Transverse colon (tissue), 4 donors: ENCODE measurements at places on chromosomes 4 and X. TPM values are rescaled to one million over a fixed set of nuclear protein-coding genes. Genes with fewer than 3 reads are reported as not detected.

The F8A3 gene
- 27.0 TPM for total RNA-seq

The AFP gene
- total RNA-seq: not detected

The GAGE13 gene
- total RNA-seq: not detected

The UGT2B7 gene
- total RNA-seq: not detected

The SPARCL1 gene
- total RNA-seq: 138 TPM

The YTHDC1 gene
- 47.4 TPM for total RNA-seq

The DTHD1 gene
- total RNA-seq: 0.68 TPM

The BMPR1B gene
- total RNA-seq: 3.2 TPM

The FRG2 gene
- not detected for total RNA-seq

The GYPE gene
- not detected for total RNA-seq

The CT45A3 gene
- not detected for total RNA-seq

The LRCH2 gene
- 7.8 TPM for total RNA-seq

The MAGEE2 gene
- total RNA-seq: not detected

The AKAP4 gene
- total RNA-seq: not detected

The TRIM2 gene
- total RNA-seq: 124 TPM

The NXF2 gene
- not detected for total RNA-seq

The PRDM8 gene
- 1.9 TPM for total RNA-seq

- H3K4me3 ChIP-seq: no peak overlapping the region
- no peak for DNase-seq
- no peaks in the 10 kb centered on the region for H3K36me3 ChIP-seq
- H3K4me1 ChIP-seq: no peaks in the 10 kb centered on the region
Measured at GRCh38 chr4:128787509-128788311, 21.8 kb upstream of the JADE1 start.

DNA sequence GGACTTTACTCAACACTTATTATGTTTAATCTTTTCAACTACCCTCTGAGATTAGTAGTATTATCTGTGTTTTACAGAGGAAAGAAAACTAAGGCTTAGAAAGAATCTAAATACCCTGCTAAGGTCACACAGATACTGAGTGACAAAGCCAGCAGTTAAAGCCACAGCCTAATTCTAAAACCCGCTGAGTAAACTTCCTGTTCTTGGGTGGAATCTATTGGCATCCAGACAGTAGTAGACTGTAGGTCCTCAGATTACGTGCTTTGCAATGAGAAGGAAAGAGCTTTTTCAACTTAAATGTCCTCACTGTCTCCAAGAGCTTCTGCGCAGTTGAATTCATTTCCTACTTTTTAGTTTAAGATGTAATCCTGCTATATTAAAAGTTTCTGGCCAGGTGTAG is 126.0 kb downstream of the TENM3 start:
- no peaks in the 10 kb centered on the region for H3K4me1 ChIP-seq
- H3K27me3 ChIP-seq: no peaks in the 10 kb centered on the region
- no peak overlapping the region for H3K27ac ChIP-seq
- H3K36me3 ChIP-seq: no peaks in the 10 kb centered on the region

- no peaks in the 10 kb centered on the region for H3K27me3 ChIP-seq
- H3K36me3 ChIP-seq: no peaks in the 10 kb centered on the region
- no peak overlapping the region for H3K4me3 ChIP-seq
- no peak overlapping the region for H3K27ac ChIP-seq
- DNase-seq: no peak
Measured at GRCh38 chrX:103722505-103722904, 11.8 kb downstream of the TMEM31 start.

- no peak overlapping the region for H3K27ac ChIP-seq
- no peaks in the 10 kb centered on the region for H3K36me3 ChIP-seq
- DNase-seq: no peak
Measured at GRCh38 chr4:54100595-54101189, 729 bp downstream of the GSX2 start.

DNA sequence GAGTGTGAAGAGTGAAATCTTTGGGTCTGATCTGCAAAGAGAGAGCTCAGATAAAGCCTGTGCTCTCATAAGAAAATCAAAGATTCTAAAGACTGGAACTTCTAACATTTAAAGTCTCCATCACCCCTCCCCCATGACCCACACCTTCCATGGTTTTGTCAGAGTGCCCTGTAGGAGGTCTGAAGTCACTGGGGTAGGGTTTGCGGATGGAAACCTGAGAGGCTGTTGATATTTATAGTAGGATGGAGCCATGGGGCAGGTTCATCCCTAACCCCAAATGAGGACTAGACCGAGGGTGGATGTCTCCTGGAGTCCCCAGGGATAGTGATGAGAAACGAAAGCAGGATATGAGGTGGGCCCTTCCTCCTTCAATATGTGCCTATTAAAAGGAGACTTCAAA is 28.4 kb upstream of the NLGN4X start:
- no peaks in the 10 kb centered on the region for H3K36me3 ChIP-seq
- H3K27me3 ChIP-seq: no peaks in the 10 kb centered on the region
- no peak overlapping the region for H3K4me3 ChIP-seq
- DNase-seq: no peak
- H3K4me1 ChIP-seq: no peaks in the 10 kb centered on the region
- no peak overlapping the region for H3K27ac ChIP-seq

- DNase-seq: no peak
- H3K4me1 ChIP-seq: peaks cover 40% of the 10 kb centered on the region
- H3K4me3 ChIP-seq: no peak overlapping the region
- no peaks in the 10 kb centered on the region for H3K36me3 ChIP-seq
Measured at GRCh38 chr4:123596805-123597204, 200.2 kb downstream of the SPRY1 start.

GRCh38 chrX:150587585-150588503 is 19.4 kb downstream of the MTM1 start:
- H3K4me1 ChIP-seq: peaks cover 4% of the 10 kb centered on the region
- no peak for DNase-seq
- no peaks in the 10 kb centered on the region for H3K36me3 ChIP-seq
- no peak overlapping the region for H3K27ac ChIP-seq
- no peak overlapping the region for H3K4me3 ChIP-seq

DNA sequence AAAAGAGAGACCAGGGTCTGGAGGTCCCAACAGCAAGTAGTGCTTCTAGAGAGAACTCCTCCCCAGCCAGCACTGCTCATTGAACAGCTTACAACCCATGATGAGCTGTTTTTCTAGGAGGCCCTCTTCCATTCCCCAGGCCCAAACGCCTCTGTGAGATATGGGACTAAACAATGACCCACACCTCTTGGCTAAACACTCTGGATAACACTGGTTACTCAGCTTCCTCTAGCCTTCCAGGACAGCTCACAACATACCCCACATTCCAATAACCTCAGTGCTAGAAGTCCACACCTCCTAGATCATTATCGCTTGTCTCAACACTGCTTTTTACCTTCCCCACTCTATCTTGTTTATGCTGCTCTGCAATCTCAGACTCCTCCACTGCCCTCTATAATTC is 35.4 kb upstream of the PGRMC2 start:
- no peaks in the 10 kb centered on the region for H3K27me3 ChIP-seq
- no peaks in the 10 kb centered on the region for H3K36me3 ChIP-seq
- no peak for DNase-seq

DNA sequence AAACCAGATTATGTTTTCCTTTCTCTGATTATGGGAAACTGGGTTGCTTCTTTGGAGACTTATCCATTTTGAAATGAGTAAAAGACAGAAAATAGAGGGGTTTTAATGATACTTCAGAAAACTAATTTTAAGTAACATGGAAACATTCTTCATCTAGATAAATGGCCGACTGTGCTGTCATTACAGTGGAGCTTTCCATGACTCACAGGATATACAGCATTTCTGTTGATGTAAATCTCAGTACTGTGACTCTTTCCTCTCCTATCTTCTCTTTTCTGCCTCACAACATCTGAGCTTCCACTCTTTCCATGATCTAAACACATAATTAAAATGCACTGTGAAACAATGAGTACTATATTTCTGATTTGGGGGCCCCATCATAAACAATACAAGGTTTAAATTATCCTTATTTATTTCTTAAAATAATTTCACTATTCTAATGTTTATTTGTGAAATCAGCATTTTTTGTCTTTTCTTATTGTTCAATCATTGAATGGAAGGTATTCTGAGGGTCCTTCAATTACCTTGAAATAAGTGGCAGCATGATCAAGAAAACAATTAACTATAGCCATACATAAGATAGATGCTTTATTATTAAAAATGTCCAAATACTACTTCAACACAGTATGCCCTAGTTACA is 19.3 kb downstream of the SEC24D start:
- H3K27me3 ChIP-seq: no peaks in the 10 kb centered on the region
- no peak for DNase-seq
- H3K27ac ChIP-seq: no peak overlapping the region
- H3K4me1 ChIP-seq: no peaks in the 10 kb centered on the region

- no peak overlapping the region for H3K27ac ChIP-seq
Measured at GRCh38 chr4:29536745-29537144, 1183.4 kb upstream of the PCDH7 start.

DNA sequence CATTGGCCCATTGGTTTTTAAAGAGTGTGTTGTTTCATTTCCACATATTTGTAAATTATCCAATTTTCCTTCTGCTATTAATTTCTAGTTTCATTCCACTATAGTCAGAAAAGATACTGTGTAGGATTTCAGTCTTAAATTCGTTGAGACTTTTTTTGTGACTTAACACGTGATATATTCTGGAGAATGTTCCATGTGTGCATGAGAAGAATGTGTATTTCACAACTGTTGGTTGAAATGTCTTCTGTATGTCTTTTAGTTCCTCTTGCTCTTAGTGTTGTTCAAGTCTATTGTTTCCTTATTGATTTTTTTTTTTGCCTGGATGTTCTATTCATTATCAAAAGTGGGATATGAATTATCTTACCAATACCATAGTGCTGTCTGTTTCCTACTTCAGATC is 606.9 kb downstream of the RPA4 start:
- H3K27ac ChIP-seq: no peak overlapping the region
- H3K4me1 ChIP-seq: no peaks in the 10 kb centered on the region
- H3K36me3 ChIP-seq: no peaks in the 10 kb centered on the region
- H3K4me3 ChIP-seq: no peak overlapping the region
- no peak for DNase-seq

DNA sequence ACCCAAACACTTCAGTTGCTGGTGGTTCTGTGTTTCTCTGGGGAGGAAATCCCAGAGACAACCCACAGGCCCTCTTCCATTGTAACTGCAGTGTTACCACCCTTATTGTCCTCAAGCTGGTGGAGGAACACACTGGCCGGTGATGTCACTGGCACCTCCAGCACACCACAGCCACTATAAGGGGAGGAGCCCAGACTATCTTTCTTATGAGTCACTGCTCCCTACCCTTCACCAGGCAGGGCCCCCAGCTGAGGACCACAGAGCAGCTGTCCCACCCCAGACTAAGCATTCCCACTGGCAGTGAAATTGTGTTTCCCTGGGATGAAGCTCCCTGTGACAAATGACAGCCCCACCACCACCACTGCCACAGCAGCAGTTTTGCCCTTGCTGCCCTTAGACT is 171.8 kb upstream of the FGF16 start:
- H3K36me3 ChIP-seq: no peaks in the 10 kb centered on the region
- no peak overlapping the region for H3K4me3 ChIP-seq
- DNase-seq: no peak
- no peaks in the 10 kb centered on the region for H3K27me3 ChIP-seq
- no peaks in the 10 kb centered on the region for H3K4me1 ChIP-seq

DNA sequence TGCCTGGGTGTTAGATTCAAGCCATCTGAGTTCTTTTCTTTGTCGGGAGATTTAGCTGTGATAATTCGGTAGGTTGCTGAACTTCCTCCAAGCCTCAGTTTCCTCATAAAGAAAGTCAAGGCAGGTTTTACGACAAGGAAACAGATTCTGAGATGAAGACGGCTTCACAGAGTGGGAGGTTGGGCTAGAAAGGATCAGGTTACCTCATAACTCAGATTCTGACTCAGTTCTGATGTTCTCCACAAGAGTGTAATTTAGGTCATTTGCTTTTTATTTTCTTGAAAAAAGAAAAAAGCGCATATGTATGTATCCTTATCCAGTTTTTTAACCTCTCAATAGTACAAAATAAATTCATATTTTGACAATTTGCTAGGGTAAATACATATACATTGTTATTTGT is 47.2 kb upstream of the ELOVL6 start:
- no peaks in the 10 kb centered on the region for H3K4me1 ChIP-seq
- peaks cover 3% of the 10 kb centered on the region for H3K27me3 ChIP-seq
- no peak overlapping the region for H3K4me3 ChIP-seq

GRCh38 chrX:31508338-31508737 is 436.5 kb upstream of the FTHL17 start:
- peak overlapping the region; percentile 14 for H3K27ac ChIP-seq
- no peaks in the 10 kb centered on the region for H3K4me1 ChIP-seq
- no peak overlapping the region for H3K4me3 ChIP-seq
- H3K36me3 ChIP-seq: no peaks in the 10 kb centered on the region
- DNase-seq: peak; percentile 8

DNA sequence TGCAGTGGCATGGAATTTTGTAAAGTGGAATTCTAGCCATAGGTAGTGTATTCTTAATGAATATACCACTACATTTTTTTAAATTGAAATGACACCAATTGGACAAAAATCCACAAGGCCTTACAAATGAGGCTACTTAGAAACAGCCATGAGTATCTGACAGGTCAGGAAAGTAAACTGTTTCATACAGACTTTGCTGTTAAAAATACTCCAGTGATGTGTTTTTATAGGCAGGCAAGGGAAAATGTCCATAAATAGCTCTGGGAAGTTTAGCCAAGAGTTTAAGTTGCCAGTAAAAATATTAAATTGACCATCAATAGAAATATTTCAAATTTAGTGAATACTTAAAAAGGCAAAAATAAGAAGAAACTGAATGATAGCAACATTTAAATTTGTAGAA is 41.8 kb upstream of the PDLIM5 start:
- no peaks in the 10 kb centered on the region for H3K27me3 ChIP-seq
- H3K27ac ChIP-seq: no peak overlapping the region
- no peaks in the 10 kb centered on the region for H3K4me1 ChIP-seq
- DNase-seq: no peak

GRCh38 chrX:386239-386767 is 404 bp downstream of the PPP2R3B start:
- H3K27me3 ChIP-seq: no peaks in the 10 kb centered on the region
- H3K36me3 ChIP-seq: no peaks in the 10 kb centered on the region
- H3K27ac ChIP-seq: peak overlapping the region; percentile 91
- DNase-seq: no peak
- H3K4me1 ChIP-seq: peaks cover 13% of the 10 kb centered on the region

DNA sequence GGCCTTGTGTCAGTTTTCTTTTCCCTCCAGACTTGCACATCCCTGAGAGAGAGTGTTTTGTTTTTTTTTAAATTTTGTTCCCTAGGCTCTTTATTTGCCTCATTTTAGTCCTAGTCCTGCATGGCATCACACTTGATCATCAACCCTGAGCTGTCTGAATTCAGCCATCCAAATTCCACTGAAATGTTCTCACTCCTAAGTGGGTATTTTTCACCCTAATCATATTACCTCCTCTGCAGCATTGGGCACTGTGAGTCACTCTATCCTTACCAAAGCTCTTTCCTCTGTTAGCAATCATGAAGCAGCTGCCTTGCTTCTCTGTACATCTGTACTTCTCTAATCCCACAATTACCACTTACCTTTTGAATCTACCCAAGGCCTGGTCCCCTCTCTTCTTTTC is 356.6 kb upstream of the MAGEB2 start:
- no peaks in the 10 kb centered on the region for H3K36me3 ChIP-seq
- no peaks in the 10 kb centered on the region for H3K27me3 ChIP-seq
- no peaks in the 10 kb centered on the region for H3K4me1 ChIP-seq
- DNase-seq: no peak
- no peak overlapping the region for H3K4me3 ChIP-seq

- no peak for DNase-seq
- no peaks in the 10 kb centered on the region for H3K27me3 ChIP-seq
- H3K36me3 ChIP-seq: peaks cover 4% of the 10 kb centered on the region
- H3K4me3 ChIP-seq: no peak overlapping the region
- peaks cover 18% of the 10 kb centered on the region for H3K4me1 ChIP-seq
- no peak overlapping the region for H3K27ac ChIP-seq
Measured at GRCh38 chr4:81459228-81459627, 12.5 kb downstream of the RASGEF1B start.
